ENCODE measurements at places on chromosomes 2 and 18.

DNA sequence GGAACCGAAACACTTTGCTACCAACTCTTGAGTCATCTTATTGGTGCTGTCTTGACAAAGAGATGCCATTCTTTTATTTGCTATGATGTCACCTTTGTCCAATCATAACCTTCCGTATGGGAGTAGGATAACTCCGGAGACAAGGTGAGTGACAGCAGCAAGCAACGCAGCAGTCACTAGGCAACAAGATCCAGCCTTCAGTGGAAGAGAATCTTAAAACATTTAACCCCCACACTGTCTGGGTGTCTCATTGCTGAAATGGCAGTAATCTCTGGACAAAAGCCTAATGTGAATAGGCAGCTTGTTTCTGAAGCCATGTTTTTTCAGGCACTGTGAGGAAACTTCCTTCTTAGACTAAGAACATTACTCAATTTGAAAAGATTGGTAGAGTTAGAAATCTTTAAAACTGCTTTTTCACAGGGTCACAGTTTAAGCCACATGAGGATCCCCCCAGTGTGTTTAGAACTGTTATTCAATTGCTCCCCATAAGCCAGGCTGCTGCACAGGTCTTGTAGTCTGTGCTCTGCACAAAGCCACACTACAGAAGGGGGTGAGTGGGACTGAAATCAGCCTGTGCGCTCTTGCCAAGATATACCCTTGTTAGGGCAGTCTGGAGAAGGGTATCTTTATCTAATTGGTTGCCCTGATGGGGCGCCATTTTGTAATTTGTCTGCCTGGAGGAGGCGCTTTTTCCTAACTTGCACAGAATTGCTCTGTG is 131.5 kb upstream of the STON1 start:
- peak; percentile 43 for DNase-seq

DNA sequence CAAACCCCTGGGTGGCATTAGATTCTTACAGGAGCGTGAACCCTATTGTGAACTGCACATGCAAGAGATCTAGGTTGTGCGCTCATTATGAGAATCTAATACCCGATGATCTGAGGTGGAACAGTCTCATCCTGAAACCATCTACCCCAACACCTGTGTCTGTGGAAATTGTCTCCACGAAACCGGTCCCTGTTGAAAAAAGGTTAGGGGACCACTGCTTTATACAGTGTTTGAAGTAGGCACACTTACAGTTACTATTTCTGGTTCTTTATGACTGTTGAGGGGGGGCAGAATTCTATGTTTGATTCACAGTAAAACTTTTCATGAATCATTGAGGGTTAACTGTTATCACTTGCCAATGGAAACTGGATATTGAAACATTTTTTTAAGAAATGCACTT is 72.0 kb downstream of the RIF1 start:
- DNase-seq: no peak

DNA sequence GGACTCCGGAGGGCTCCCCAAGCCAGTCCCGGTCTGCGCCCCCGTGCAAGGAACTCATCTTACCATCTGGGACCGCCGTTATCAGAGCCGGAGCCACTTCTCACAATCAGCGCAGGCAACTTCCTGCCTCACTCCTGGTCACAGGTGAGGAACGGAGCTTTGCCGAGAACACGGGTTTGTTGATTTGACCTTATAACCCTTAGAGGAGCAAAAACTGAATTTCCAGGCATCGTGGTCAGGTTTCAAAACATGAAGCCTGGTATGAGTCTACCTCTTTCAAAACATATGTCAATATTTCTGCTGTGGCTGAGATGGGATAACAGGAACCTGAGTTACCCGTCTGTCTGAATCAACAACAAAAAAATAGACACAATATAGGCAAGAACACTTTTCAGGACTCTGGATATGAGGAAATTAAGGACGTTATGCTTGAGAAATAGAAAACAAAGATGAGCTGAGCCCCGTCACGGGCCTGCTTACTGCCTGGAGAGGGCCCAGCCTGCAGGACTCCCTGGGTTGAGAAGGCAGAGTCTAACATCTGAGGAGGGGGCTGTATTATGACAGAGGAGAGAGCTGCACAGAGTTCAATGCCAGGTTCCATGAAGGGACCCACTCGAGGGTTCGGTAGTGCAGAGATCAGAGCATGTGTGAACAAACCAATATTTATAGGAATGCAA is 148.7 kb downstream of the NDUFA10 start:
- no peak for DNase-seq

- no peak for DNase-seq
Measured at GRCh38 chr2:53317861-53318260, 449.7 kb upstream of the CHAC2 start.

DNA sequence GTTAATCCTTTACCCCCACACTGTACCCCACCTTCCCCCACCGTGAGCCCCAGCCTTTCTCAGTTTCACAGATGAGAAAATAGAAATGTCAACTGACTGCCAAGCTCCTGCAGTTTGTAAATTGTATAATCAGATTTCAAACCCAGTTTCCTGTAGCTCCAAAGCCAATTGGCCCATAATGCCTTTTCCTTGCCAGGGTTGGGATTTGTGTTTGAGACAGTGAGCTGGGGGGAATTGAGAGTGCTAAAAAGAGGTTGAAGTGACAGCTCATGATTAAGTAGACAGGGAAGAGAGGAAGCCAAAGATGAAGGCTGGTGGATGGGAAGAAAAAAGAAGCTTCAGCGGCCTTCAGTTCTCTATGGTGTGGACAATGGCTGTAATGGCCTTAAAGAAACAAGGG is 10.7 kb downstream of the OSBPL6 start:
- DNase-seq: no peak

- DNase-seq: no peak
Measured at GRCh38 chr2:85621338-85621737, 5.4 kb downstream of the USP39 start.

DNA sequence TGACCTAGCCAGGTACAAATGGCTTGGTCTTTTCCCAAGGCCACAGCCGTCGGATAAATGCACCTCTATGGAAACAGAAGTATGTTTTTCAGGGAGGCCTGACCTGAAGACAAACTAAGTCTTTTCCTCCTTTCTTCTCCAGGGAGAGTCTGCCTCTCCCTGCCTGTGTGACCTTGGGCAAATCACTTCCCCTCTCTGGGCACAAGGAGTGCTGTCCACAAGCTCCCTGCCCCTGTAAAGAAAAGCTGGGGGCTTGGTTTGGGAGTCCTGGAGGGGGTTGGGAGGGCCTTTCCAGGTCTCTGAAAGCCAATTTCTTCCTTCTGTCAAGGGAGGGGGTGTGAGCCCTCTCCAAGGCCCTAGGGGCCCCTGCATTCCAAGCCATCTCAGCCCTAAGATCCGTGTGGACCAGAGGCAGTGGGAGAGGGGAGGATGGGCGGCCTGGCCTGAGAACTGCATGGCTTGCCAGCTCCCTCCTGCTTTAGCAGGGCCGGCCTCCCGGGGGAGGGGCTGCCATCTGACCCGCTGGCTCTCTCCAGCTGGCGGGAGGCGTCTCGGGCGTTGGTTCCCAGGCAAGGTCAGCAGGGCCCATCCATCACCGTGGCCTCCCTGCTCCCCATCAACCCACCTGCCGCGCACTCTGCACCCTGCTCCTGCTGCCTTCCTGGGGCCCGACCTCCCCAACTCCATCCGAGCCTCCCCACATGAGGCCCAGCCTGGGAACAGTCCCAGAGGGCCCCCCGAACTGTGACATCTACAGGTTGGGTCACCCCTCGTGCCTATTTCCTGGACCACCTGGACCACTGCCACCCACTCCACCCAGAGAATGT is 61.4 kb downstream of the SMAD7 start:
- DNase-seq: no peak

DNA sequence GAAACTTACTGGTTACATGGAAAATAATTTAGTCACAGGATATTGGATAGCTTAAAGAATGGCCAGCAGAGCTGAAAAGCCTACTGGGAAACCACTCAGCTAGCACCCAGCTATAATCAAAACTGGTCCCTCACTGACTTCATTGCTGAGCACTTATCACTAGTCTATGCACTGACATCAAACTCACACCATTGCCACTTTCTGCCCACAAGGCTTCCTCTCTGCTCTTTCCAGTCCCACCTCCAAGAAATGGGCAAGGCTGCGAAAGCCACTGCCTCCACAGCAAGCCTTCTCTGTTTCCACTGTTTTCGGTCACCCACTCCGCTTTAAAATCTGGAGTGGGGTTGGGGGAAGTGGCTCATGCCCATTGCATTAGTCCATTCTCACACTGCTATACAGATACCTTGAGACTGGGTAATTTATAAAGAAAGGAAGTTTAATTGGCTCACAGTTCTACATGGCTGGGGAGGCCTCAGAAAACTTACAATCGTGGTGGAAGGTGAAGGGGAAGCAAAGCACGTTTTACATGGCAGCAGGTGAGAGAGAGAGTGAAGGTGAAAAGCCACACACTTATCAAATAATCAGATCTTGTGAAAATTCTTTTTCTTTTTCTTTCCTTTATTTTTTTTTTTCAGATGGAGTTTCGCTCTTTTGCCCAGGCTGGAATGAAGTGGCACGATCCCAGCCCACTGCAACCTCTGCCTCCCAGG is 77.0 kb upstream of the CERS6 start:
- no peak for DNase-seq

DNA sequence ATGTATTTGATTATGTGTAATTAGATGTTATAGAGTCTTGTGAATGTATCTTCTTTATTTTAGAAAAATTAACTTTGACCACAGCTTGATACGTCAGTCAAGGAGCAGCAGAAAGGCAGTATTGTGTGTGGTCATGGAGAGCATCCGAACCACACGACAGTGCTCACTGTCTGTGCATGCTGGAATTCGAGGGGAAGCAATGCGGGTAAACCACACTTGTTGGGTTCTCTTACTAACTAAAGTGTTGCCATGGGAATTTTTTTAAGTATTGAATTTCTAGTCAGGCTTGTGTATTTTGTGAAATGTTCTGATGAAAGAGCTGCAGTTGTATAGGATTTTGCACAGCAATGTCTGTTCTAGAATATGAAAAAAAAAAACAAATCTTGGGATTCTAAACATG is 4.8 kb downstream of the PJVK start:
- no peak for DNase-seq

- no peak for DNase-seq
Measured at GRCh38 chr18:37019157-37019827, 190.4 kb downstream of the KIAA1328 start.

- DNase-seq: no peak
Measured at GRCh38 chr2:236862961-236863728, 222.5 kb upstream of the COPS8 start.

DNA sequence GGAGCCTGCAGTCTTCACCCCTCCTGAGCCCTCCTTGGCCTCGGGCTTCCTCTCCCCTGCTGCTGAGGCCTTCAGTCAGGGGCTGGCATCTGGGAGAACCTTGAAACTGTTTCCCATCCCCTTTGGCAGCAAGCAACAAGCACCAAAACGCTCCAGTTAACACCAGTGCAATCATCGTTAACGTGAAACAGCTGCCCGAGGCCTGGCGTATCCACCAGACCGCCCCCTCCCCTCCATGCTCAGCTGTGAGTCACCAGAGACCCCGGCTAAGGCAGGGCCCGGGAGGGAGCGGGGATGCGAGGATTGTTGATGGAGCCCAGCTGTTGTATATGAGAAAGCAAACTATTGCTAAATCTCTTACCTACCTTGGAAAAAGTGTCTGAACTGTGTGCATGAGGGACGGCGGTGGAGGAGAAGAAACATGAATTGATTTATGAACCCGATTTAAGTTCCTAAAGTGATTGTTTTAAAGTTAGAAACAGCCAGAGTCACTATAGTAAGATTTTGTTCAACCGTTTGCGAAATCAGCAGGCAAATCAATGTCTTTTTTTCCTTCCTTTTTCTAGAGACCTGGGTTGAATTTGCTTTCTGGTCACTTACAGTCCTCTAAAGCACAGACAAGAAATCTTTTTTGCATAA is 5.2 kb downstream of the ZFP36L2 start:
- no peak for DNase-seq

- no peak for DNase-seq
Measured at GRCh38 chr18:79624356-79625170, 55.0 kb upstream of the CTDP1 start.

DNA sequence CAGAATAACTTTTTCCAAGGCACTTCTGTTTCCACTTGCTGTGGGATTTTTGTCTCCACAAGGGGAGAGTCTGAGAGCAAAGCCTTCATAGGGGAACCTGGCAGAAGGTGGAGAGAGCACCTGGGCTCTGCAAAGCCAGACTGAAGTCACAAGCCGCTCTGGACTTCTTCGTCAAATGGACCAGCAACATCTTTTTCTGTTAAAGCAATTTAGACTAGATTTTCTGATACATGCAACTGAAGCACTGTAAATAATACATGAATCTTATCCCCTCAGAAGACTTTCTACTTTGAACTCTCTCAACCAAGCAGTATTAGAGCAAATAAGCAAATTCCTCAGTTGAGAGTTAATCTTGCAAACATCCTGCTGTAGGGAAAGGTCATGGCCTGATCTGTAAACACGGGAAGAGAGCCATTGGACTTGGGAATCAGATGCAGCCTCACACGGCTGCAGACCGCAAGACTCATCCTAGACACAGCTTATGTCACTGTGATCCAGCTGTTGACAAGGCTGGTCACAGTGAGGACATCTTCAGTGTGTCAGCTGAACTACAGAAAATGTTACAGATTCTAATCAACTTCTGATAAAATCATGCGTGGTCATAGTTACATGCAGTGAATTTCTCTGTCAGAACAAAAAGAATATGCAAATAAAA is 3.2 kb downstream of the SH3YL1 start:
- no peak for DNase-seq

- DNase-seq: no peak
Measured at GRCh38 chr18:76466410-76466991, 28.5 kb downstream of the ZNF516 start.

- no peak for DNase-seq
Measured at GRCh38 chr2:111207851-111208250, 87.1 kb downstream of the BCL2L11 start.

- no peak for DNase-seq
Measured at GRCh38 chr2:138447889-138448570, 53.5 kb upstream of the SPOPL start.

All from A549 (cell line).